ENCODE measurements at places on chromosomes 16 and 17.

DNA sequence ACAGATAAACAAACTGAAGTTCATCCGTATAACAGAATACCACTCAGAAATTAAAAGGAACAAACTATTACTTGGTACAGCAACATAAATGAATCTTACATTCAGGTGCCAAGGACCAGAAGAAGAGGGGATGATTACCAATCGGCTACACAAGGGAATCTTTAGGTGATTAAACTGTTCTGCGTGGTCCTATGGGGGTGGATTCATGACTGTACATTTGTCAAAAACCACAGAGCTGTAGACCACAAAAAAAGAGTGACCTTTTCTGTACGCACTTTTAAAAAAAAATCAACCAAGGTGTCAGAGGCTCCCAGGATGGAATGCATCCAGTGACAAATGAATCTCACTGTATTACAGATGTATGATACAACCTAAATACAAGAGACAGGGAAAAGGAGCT is 110.8 kb downstream of the CDYL2 start:
- no peak for DNase-seq

- DNase-seq, result no peak
Observed at GRCh38 chr16:55346475-55346874, 22.5 kb downstream of the IRX6 start.

GRCh38 chr16:53864819-53865493 is 161.0 kb downstream of the FTO start:
- no peak for DNase-seq

GRCh38 chr16:73058616-73059409 is 10.9 kb upstream of the ZFHX3 start:
- peak; percentile 58 for DNase-seq

DNA sequence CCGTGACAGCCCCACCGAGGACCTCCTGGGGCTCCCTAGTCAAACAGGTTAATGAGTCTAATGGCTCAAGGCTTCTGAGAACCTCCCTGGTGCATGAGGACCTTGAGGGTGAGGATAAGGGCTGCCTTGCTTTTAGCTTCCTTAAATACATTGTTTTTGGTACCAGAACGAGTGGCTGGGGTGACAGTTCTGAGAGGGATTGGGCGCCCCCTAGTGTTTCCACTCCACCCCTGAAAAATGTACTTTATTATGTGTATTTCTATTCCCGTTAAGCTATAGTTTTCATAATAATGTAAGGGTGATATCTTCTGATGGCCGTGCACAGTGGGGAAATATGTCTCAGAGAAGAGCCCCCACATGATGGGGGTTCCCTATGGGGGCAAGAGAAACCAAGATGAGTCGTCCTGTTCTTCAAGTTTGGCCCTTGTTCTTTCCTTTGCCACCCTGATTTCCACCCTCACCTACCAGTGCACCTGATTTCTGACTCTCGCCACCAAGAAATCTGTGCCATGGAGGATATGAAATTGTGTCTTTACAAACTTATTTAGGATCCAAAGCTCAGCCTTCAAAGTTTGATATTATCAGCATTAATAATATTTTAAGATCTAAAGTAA is 14.5 kb upstream of the VWA3A start:
- peak; percentile 39 for DNase-seq

DNA sequence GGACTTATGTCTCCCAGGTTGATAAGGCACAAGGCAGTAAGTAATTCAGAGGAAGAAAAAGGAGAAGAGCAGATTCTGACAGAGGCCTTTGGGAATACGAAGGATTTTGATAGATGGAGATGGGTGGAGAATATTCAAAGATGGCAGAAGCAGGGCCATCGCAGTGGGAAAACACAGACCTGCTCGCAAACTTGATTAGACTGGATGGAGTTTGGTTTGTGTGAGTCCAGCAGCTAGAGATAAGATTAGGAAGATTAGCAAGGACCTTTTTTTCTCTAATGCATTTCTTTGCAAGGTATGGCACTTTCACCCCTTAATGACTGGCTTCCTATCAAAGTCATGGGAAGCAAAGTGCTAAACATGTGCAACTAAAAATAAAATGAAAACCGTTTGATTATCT is 196.7 kb downstream of the FTO start:
- no peak for DNase-seq

GRCh38 chr17:78725448-78726021 is 56.5 kb downstream of the CYTH1 start:
- DNase-seq, result no peak

DNA sequence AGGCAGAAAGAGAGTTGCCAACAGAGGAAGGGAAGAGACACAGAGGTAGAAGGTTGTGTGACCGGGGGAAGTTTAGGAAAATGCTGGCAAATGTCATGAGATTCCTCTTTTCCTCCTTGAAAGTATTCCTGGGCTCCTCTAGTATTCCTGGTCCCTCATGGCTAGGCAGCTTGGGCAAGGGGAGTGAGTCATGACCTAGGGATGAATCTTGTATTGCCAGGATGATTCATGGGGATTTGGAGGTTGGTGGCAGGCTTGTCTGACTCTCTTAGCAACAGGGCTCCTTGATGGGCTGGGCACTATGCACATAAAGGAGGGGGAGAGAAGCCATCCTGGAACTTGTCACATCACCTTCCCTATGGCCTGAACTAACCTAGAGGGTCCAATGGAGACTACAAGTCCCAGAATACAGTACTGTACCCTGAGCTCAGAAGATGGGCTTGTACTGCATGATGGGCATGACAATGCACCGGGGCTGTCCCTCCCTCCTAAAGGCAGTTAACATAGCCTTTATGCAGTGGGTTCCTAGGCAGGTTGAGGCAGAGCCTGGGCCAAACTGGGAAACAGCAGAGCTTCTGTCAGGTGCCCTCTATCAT is 2.1 kb upstream of the SEZ6 start:
- DNase-seq, result no peak

- DNase-seq, result peak; percentile 66
Observed at GRCh38 chr17:63445571-63445953, 544 bp downstream of the CYB561 start.

GRCh38 chr17:28908640-28909167 is 5.8 kb upstream of the DHRS13 start:
- DNase-seq, result no peak

DNA sequence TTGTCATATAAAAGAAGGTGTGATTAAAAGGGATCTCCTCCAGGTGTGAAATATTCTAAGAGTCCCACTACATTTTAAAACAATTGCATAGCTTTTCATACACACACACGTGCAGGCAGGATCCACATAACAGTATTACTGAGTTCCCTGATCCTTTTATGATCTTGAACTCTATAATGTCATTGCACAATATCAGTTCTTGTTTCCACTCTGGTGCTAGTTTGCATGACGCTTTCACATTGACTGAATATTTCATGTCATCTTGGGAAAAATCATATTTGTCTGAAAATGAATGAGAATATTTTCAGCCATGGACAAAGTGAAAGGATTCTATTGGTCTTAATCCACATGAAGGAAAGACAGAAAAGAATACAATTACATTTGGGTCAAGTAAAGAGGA is 703.8 kb downstream of the CDH8 start:
- DNase-seq, result no peak

DNA sequence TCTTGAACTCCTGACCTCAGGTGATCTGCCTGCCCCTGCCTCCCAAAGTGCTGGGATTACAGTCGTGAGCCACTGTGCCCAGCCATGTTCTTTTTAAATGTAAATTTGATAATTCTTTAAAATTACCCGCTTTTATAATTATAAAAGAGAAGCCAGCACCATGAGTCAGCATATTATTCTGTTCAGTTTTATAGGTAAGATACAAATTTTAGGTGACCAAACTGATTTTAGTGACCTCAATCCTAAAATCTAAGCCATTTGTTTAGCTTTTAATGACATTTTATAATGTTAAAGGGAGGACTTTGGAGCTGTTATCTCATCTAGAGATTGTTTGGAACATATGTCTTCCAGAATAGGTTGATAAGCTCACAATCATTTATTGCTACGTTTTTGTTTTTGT is 20.8 kb upstream of the PPM1E start:
- no peak for DNase-seq

DNA sequence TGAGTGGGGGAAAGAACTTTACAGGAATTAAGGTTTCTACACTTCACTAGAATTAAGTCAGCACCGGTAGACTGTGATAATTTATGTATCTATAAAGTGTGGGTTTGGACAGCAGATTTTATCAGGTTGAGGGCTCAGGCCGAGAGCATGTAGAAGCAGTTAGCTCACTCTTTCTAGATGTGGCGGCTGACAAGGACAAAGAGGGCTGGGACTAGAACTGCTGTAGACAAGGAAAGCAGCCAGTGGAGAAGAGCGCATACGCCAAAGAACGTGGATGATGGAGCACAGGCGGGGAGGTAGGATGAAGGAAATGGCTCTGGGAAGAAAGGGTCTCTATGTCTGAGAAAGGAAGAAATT is 504 bp upstream of the GOSR1 start:
- peak; percentile 18 for DNase-seq

DNA sequence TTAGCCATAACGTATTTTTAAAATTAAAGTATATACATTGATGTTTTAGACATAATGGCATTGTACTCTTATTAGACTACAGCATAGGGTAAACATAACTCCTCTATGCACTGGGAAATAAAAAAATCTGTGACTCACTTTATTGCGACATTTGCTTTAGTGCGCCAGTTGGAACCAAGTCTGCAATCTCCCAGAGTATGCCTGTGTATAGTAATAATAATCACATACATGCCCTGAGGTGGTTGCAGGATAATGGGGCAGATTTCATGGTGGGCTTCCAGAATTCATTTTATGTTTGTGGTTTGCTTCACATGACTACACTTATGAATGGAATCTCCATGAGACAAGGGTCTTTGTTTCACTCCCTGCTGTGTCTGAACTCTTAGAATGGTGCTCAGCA is 66.9 kb upstream of the N4BP1 start:
- no peak for DNase-seq

- no peak for DNase-seq
Observed at GRCh38 chr16:16075488-16076422, 126.3 kb downstream of the ABCC1 start.

DNA sequence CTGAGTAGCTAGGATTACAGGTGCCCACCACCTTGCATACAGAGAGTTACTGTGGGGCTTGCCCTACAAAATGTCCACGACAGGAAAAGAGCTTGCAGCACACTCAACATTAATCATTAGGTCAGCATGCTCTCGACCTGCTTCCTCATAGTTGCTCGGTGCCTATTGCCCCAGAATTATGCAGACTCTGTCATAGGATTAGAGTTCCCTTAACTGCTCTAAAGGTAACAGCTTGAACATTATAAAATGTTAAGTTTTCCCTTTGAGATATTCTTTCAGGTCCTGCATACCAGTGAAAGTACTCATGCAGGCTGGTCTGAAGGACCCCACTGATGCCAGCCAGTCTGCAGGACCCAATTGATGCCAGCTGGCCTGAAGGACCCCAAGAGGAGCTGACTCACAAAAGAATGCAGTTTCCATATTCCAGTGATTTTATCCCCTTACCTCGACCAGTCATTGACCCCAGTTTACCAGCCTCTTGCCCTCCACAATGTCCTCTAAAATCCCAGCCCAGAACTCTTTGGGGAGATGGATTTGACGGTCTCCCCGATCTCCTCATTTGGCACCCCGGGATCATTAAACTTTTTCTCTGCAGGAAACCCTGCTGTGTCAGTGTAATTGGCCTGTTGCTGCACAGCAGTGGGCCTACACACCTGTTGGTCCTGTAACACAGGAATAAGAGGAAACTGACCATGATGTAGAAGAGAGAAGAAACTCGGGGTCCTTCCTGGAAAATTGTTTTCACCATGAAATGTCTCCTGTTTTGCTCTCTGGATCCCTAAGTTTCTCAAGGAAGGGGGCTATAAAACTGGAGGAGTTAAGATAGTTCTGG is 10.6 kb downstream of the ICAM2 start:
- DNase-seq, result no peak

GRCh38 chr17:7687072-7687907 is at the start of gene TP53:
TSS of gene TP53 (minus strand) at chr17:7687490. CDS start at chr17:7676594, 10,896 bp downstream.
- DNase-seq, result peak; percentile 84

All from GM06990 (cell line).